ENCODE measurements at places on chromosomes 5 and 9.

DNA sequence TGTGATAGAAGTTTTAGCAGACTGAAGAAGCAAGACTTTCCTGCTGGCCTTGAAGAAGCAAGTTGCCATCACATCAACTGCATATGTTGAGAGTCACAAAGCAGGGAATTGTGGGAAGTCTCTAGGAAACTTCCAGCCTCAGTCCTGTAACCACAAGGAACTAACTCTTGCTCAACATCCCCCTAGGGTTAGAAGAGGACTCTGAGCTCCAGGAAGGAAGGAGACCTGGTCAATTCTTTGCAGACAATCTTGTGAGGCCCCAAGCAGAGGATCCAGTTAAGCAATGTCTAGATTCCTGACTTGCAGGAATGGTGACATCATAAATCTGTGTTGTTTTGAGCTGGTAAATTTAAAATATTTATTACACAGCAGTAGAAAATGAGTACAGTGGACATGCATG is 18.6 kb upstream of the ZNF366 start:
- no peak for DNase-seq

- DNase-seq, result no peak
Measured at GRCh38 chr9:109295221-109296130, 25.4 kb downstream of the EPB41L4B start.

DNA sequence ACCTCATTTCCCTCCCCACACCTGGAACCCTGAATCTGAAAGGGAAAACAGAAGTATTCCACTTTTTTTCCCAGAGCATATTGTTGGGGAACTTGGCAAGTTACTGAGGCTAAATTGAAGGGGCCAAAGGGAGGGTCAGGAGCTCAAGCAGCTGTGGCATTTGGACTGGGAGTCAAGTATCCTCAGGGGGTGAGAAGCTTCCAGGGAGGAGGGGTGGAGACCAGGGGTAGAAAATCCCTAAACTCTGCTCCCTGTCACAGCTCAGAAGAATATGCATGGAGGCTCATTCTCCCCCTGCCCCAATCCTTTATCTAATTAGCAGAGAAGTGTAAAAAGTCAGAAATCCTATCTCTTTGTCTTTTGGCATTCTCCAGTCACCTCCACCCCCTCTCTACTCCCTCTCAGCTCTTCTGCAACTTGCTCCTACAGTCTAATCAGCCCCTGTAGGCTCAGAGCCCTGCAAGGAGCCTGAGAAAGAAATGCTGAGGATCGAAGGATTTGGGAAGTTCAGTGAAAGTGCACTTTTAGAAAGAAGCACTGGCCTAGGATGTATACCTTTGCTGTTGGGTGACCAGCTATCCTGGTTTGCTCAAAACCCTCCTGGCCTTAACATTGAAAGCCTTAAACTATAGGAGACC is 5.7 kb upstream of the WNT8A start:
- no peak for DNase-seq

DNA sequence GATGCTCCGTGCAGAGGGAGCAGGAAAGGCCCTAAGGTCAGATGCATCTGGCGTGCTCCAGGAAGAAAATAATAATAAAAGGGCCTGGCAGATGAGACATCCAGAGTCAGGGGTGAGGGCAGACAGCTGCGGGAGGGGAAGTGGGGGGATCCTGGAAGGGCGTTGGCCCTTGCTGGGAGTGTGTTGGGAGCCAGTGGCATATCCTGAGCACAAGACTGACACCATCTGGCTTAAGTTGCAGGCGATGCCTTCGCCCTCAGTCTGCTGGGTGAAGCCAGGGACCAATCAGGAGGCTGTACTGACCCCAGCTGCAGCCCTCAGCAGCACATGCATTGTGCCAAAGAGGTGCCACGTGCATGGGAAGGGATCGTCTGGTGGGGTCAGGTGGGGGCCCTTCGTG is 3.8 kb downstream of the OR2V2 start:
- no peak for DNase-seq

DNA sequence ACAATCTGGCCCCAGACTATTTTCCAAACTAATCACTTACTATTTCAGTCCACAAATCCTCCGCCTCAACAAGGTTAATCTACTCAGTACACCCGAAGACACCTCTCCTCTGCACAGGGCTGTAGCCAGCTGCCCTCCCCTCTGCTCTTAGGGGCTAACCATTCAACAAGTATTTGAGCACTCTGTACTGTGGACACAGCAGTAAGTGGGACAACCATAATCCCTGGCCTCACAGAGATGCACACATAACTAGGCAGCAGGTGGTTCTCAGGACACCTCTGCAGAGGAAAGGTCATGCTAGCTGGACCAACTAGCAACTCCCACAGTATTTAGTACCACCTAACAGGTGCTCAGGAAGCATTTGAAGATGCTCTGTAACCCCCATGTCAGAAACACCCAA is 5.5 kb downstream of the CAMSAP1 start:
- DNase-seq, result no peak

DNA sequence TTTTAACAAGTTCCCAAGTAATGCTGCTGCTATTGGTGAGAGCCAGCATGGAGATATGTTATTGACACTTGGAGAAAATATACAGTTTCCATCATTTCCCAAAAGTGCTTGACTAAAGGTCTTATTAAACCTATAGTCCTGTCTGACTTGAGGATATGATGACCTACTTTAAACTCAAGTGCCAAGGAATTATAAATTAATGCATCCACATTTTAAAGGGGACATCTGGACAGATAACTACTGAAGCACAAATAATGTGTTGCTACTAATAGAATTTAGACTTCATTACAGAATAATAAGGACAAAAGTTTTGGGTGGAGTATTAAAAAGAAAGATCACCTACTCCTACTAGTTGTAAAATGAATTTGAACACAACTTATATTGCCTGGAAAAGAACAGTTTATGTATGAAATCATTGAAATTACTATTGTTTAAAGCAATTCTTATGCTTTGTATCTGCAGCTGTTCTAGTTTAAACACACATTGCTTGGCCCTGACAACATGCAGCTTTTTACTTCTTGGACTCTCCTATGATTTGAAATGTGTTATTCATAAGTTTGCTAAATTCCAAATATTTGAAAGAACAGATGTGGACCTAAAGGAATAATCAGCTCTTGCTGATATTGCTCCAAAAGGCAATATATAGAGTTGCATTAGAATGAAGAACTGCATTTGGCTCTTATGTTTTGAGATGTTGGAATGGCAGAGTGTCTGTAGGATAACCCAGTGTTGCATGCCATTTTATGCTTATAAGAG is 73.4 kb downstream of the SGCD start:
- no peak for DNase-seq

DNA sequence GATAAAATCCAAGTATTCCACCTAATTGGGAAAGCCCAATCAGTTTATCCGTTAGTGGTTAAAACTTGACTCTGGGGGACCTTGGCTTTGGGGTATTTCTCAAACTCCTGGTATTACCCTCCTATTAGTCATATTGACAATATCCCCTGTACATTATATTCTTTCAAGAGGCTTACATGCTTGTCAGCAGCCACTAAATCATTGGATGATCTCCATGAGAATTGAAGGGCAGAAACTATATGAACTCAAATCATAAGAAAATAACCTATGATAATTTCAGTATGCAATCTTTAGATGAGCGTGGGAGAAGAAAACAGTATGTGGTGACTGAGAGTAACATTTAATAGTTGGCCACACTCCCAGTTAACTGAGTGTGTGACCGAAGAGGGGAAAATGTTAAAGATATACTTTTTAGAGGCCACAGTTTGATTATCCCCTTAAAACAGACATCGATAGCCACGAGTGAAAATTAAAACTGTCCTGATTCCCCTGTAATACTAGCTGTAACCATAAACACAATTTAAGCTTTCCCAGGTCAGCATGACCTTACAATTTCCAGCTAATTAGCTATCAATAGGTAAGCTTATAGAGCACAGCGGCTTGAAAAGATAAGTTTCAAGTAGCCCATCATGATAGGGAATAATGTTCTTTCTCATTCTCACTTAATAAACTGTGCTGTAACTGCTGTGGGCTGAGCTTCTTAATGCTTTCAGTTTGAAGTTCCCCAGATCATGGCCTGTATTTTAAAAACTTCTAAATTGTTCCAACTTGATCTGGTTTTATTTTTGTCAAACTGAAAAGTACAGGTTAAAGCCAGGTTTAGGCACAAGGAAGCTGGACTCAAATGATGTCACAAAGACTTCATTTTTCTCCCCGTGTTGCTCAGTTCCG is 58.6 kb downstream of the PUM3 start:
- no peak for DNase-seq

GRCh38 chr9:134413890-134414623 is 87.8 kb downstream of the RXRA start:
- no peak for DNase-seq

DNA sequence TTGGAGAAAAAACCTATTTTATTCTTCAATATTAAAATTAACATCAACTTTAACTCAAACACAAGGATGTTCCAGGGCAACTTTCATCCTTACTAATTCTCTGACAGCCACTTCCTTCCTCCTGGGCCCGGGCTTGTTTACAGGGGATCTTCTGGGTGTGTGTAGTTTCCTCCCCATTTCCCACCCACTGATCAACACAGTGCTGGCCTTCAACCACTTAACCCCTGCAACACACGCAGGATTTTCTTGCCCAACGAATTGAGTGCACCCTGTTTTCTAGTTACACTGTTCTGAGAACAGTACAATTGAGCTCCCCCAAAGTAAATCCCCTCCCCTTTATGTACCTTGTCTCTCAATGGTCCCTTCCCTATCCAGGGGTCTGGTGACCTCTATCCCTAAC is 83.1 kb upstream of the RANBP3L start:
- DNase-seq, result no peak

DNA sequence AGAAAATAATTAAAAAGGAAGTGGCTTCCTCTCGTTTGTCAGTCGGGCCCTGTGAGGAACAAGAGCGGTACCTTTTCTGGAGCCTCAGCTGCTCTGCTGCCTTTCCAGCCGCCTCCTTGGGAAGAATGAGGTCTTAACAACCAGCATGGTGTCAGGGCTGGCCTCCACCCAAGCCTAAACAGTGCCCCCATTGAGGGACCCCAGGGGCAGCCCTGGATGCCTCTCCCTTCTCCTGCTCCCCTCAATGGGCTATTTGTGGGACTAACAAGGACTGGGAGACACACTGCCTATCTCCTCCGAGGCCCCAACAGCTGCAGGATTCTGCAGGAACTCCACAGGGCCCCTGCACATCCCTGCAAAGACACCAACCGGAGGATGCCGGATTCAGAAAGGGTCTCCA is 155.4 kb upstream of the MAP3K1 start:
- DNase-seq, result no peak

GRCh38 chr5:64876203-64876602 is 107.5 kb downstream of the CWC27 start:
- DNase-seq, result no peak

DNA sequence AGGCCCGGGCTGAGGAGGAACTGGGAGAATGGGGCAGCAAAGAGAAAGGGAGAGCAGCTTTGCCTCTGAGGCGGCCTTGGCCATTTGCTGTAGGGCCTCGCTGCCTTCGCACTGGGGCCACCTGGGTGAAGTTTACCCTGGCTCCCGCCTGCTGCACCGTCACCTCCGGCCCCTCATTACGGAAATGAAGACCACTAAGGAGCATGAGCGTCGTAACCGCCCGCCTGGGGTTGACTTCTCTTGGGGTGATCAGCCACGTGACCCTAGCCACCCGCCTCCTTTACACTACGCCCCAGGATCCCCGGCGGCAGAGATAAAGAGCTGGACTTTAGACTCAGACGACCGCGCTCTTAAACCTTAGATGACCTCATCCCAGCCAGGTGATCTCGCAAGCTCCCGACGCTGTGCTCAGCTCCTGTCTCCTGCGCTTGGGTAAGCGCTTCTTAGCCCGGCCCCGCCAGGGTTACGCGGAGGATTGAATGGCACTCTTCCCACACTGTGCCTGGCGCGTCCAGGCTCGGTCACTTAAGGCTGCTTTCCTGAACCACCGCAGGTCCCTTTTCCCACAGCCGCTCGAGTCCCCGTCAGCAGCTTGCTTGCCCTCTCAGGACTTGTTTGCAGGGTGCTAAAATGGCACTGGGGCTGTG is 107.9 kb upstream of the LARP1 start:
- DNase-seq, result no peak

DNA sequence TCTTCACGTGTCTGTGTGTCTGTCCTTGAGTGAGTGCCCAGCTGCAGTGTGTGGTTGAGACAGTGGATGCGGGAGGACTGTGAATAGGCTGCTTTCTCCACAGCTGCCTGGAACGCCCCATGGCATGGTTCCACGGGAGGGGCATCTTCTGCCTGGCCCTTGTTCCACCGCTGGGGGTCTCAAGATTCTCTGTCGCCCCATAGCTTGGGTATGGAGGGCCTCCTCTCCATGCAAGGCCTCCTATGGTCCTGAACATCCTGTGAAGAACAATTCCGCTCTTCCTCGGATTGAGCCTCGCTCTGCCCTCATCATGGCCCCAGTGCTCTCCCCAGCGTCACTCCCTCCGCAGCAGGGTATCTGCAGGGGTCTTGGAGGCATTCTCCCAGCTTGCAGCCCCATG is 36.1 kb downstream of the COL5A1 start:
- no peak for DNase-seq

GRCh38 chr5:36635721-36636390 is 29.4 kb downstream of the SLC1A3 start:
- DNase-seq, result no peak

- DNase-seq, result no peak
Measured at GRCh38 chr5:24510523-24510988, 134.2 kb downstream of the CDH10 start.

GRCh38 chr9:128887914-128888350 is 6.0 kb downstream of the LRRC8A start:
- no peak for DNase-seq

GRCh38 chr9:15403155-15403554 is 19.5 kb upstream of the SNAPC3 start:
- DNase-seq, result peak; percentile 38

- no peak for DNase-seq
Measured at GRCh38 chr5:140336388-140336787, 10.0 kb downstream of the HBEGF start.

GRCh38 chr5:141420855-141421488 is at the start of gene PCDHGA11:
Gene PCDHGA11 (plus strand): TSS chr5:141421051. CDS start chr5:141421228, 177 bp downstream.
- peak; percentile 71 for DNase-seq

GRCh38 chr9:111016016-111016415 is 22.3 kb downstream of the LPAR1 start:
- no peak for DNase-seq

GRCh38 chr9:109963079-109963478 is 183.1 kb downstream of the PALM2AKAP2 start:
- DNase-seq, result no peak

GRCh38 chr5:168647083-168647482 is 67.9 kb upstream of the PANK3 start:
- DNase-seq, result no peak

DNA sequence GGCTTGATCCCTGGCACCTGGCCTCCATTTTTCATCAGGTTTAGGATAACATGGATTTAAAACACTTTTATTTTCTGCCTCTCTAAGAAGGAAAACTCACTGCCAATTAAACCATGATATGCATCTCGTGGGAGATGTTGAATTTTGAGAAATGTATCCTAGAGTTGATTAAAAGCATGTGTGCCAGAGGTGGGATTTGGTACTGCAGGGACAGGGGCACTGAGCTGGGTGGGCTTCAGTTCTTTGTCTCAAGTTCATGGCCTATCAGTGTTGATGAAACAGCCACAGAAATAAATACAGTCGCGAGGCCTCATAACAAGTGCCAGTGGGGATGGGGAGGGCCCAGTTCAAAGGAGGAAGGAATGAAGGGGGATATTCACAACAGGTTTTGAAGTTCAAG is 34.9 kb downstream of the POLR1E start:
- no peak for DNase-seq
